Activated T-cell treated with anti-CD3 and anti-CD28 coated beads, Interleukin-2, amount 50 U/mL, for 4 hours (primary cell): ENCODE measurements at places on chromosomes 11 and 22. TPM values are rescaled to one million over a fixed set of nuclear protein-coding genes. Genes with fewer than 3 reads are reported as not detected.

GLYAT gene
- not detected for total RNA-seq

MPZL2 gene
- 9.0 TPM for total RNA-seq

CBL gene
- total RNA-seq, result 19.5 TPM

PTPRJ gene
- total RNA-seq, result 19.0 TPM

TEF gene
- total RNA-seq, result 2.9 TPM

MMP7 gene
- 0.53 TPM for total RNA-seq

RIMBP3C gene
- total RNA-seq, result not detected

MYO18B gene
- not detected for total RNA-seq

HPX gene
- 2.0 TPM for total RNA-seq

KCNE3 gene
- total RNA-seq, result not detected

GSTT2B gene
- total RNA-seq, result not detected

EHF gene
- total RNA-seq, result 0.40 TPM

RIBC2 gene
- 2.5 TPM for total RNA-seq

OR8G1 gene
- total RNA-seq, result not detected

GRCh38 chr11:103050351-103050750, 41.6 kb downstream of the DCUN1D5 start:
- DNase-seq, result no peak

GRCh38 chr22:27866135-27867084, 52.6 kb downstream of the PITPNB start:
- no peak for DNase-seq

DNA sequence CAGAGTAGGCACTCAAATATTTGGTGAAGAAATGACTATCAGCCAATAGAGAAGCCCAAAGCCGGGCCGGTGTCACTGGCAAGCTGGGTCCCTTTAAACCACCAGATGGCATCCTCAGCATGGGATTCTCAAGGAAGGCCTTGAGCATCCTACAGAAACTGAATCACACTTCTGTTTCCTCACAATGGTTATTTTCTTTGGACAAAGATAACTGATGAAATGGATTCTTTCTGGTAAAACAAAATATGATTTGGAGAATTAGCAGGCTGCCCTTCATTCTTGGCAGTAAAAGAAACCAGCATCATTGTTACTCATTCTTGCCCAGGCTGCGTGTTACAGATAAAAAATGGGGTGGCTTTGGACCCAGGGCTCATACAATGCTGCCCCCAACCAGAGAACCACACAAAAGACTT, 30.3 kb upstream of the ASPHD2 start:
- DNase-seq, result peak; percentile 30

GRCh38 chr11:2519862-2520735, 75.3 kb downstream of the KCNQ1 start:
- peak; percentile 5 for DNase-seq

DNA sequence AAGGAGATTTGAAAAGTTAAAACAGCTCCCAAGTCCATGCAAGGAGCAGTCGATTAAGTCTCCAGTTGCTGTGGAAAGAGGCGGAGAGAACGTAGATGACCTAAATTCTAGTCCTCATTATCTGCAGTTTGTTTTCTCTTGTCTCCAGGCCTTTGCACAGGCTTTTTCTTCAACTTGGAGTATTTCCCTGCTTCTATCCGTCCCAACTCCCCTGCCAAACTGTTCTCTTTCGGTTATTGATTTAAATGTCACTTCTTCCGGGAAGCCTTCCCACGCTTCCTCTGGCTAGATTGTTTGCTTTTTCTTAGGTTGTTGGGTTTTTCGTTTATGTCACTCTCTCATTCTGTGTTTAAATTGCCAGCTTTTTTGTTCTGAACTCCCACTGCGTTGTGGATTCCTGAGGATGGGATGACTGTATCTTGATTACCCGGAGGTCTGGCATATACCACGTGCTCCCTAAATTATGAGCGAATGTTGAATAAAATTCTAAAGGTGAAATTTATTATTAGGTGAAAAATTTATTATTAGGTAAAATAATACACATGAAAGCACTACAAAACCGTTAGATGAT, 463 bp downstream of the TMEM126B start:
- DNase-seq, result peak; percentile 35

DNA sequence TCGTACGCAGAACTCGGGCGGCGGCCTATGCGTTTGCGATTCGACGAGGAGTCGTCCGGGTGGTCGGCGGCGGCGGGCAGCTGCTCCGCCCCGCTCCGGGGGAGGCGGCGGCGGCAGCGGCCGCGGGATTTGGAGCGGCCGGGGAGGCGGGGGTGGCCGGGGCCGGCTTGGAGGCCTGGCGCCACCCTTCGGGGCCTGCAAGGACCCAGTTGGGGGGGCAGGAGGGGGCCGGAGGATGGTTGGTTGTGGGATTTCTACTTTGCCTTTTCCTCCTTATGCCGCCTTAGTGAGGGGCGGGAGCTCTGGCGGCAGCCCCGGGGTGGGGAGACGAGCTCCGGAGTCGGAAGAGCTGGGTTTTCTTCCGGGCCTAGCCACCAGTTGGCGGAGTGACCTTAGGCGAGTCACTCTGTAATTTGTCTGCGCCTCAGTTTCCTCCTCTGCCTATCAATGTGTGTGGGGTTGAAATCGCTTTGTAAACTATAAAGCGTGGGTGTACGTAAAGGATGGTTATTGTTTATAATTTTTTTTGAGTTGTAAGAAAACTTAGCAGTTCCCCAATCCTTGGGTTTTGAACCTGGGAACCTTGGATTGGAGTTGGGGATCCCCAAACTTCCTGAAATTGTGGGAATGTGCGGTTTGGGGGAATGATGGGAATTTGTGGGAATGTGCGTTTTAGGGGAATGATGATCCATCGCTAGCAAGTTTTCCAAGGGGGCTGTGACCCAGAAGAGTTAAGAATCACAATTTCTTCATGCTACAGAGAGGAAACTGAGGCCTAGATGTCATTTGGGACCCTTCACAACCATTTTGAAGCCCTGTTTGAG, 679 bp downstream of the TUG1 start:
- DNase-seq, result peak; percentile 21

DNA sequence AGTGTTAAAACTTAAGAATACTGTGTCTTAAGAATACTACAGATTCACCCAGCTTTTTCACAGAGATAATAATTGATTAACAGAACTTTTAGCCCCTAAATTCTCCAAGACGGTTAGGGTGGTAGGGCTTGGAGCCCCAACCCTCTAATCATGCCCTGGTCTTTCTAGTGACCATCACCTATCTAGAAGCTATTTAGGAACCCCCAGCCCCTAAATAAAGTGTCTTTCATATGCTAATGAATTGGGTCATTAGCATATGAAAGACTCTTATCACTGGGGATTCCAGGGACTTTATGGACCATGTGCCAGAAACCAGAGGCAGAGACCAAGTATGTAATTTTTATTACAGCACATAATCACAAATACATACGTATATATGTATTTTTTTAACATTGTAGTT, 999.7 kb upstream of the RAG2 start:
- DNase-seq, result no peak

GRCh38 chr22:50320116-50320515, 6.7 kb downstream of the DENND6B start:
- no peak for DNase-seq

DNA sequence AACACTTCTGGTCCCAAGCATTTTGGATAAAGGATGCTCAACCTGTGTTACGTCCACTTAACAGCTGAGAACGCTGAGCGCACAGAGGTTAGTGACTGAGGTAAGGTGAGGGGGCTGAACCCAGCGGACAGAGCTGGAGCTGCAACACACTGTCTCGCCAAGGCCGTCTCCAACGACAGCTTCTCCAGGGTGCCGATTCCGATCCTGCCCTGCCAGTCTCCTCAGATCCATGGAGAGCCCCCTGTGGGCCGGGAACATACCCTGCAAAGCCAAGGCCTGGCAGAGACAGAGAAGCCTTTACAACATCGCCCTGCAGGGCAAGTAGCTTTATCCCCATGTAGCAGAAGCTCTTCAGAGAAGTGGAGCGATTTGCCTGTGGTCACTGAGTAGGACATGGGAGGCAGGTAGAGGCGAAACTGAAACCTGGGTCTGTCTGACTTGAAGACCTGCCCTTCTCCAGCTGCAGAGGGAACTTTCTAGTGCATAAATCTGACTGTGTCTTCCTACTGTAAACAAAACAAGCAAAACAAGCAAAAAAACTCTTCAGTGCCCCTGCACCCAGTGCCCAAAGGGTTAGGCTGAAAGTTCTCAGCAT, 72.8 kb downstream of the SCUBE1 start:
- DNase-seq, result no peak

- no peak for DNase-seq
Measured at GRCh38 chr11:40384991-40385390, 1074.5 kb downstream of the LRRC4C start.

DNA sequence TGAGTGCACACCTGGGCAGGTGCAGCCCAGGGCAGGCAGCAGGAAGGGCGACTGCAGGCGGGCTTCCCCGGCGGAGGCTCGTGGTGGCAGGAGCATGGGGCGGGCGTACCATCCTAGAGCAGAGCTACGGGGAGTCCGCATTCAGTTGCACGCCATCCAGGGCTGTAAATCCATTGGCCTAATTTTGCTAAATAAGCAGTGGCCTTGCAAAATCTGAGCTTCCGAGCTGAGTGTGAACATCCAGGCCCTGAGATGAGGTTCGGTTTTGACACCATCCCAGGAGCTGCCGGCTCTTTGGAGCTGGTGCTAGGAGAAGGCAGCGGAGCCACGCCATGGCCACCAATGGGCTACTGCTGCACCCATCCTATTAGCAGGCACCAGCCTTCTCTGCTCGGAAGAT, 664.8 kb downstream of the BRD1 start:
- no peak for DNase-seq

DNA sequence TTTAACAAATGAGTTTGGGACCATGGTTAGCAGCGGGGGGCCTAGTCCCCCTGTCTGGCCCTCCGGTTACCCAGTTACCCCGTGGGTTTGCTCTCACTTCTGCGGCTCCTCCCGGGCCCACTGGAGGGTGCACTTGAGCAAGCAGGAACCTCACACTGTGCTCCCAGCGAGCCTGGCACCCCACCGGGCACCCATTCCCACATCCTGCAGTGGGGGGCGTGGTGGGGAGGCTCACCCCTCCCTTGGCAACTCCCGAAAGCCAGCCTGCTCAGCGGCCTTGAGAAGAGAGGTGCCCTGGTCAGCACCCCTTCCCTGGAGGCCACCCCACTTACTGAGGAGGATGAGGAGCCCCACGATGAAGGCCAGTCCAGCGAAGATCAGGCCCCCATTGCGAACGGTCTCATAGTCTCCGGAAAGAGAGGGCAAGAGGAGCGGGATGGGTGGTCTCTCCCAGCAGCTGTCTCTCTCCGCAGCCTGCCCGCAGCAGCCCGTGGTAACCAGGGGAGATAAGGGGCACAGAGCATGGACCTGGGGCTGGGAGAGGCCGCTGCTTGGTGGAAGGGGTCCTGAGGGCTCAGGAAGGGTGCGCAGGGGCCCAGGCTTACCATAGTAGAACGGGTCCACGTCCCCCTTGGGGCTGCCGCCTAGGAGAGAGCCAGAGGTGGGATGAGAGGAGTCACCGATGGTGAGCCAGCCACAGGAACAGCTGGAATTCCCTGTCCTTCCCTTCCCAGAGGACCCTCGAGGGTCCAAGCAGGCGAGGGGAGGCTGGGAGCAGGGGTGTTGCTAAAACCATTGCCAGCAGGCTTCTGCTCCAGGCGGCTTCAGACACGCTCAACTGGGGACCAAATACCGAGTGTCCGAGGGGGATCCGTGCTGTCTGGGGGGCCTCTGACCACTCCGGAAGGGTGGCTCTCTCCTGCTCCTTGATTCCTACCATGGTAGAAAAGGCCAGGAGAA, 2.2 kb downstream of the FXYD2 start:
- peak; percentile 53 for DNase-seq

DNA sequence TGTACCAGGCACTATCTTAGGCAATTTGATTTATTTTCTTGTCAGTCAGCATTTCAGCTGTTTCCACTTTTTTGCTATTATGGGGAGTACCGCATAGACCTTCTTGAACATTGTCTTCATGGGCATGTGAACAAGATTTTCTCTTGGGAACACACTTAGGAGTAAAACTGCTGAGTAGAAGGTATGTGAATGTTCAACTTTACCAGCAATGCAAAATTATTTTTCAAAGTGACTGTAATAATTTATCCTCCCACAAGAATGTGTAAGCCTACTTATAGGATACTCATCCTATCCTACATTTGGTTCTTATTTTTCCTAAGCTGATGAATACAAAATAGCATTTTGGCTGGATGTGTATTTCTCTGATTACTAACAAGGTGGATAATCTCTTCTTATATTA, 132.0 kb upstream of the NAV2 start:
- no peak for DNase-seq

DNA sequence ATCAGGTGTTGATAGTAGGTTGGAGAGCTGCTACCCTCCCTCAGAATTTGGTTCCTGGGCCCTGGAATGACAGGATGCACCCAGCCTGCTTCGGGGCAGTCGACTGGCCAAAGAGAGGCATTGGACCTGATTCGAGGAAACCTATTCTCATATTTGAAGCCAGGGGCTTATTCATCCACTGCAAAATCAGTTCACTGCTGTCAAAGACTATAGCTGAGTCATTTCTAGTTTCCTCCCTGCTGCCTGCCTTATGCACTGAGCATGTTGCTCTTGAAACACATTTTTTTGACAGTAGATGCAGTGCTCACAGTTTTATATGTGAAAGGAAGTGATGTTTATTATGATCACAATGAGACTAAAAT, 565.4 kb downstream of the ETS1 start:
- DNase-seq, result no peak

DNA sequence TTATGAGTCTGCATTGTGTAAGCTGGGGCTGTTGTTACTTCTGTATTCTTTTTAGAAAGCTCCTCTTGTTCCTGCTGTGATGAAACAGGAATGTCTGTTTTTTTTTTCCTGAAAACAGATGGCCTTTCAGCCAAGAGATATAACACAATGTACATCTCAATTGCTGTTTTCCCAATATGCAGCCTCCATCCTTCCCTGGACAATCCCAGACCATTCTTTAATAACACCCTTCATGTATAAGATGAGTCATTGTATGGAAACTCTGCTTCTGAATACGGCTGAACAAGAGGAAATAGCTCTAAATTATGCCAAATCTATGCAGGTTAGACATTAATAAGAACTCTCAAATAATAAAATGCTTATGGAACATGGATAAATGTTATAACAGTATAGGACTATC, 60.2 kb upstream of the LRRC4C start:
- no peak for DNase-seq

GRCh38 chr11:13260963-13261588, 16.5 kb upstream of the BMAL1 start:
- no peak for DNase-seq

GRCh38 chr11:34654483-34655334, 33.8 kb downstream of the EHF start:
- no peak for DNase-seq

DNA sequence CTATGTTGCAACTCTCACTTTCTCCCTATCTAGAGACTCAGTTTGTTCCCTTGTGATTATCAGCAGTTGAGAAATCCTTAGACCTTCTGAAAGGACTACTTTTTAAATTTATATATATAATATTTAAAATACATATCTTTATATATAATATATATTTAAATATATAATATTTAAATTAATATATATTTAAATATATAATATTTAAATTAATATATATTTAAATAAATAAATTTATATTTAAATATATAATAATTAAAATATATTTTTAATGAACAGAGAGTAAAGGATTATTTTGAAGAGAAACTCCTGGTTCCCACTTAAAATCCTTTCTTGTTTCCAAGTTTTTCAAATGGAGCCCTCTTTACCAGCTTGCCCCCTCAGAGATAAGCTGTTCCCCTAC, 83.7 kb upstream of the TRIM77 start:
- no peak for DNase-seq

GRCh38 chr22:25066861-25067435, 114.4 kb downstream of the KIAA1671 start:
- DNase-seq, result no peak

GRCh38 chr11:65375012-65375411, 7.4 kb downstream of the SLC25A45 start:
- DNase-seq, result no peak
